NCI-H1105 (cell line): ENCODE measurements at places on chromosomes 2 and 18.

- DNase-seq = peak; percentile 11
Observed at GRCh38 chr2:138829326-138829919, 49.2 kb upstream of the NXPH2 start.

- DNase-seq = no peak
Observed at GRCh38 chr2:49936965-49937364, 782.6 kb upstream of the FSHR start.

DNA sequence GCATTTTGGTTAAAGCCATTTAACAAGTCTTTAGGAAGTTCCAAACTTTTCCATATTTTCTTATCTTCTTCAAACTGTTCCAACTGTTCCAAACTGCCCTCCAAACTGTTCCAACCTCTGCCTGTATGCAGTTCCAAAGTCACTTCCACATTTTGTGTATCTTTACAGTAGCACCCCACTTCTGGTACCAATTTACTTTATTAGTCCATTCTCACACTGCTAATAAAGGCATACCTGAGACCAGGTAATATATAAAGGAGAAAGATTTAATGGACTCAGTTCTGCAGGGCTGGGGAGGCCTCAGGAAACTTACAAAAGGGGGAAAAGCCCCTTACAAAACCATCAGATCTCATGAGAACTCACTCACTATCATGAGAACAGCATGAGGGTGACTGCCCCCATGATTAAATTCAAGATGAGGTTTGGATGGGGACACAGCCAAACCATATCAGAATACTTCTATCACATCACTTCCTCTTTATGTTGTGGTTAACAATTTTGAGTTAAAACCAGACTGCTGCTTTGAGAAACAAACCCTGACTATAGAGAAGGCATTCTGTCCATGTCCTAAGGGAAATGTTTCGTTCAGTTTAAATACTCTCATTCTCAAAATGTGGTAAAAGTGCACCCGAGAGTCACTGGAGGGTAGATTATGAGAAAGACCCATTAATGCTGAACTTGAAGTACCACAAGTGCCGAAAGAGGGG is 11.0 kb downstream of the IL18R1 start:
- no peak for DNase-seq

- DNase-seq = no peak
Observed at GRCh38 chr18:46040747-46041104, 31.3 kb downstream of the PSTPIP2 start.

GRCh38 chr2:216661639-216662375 is 28.6 kb downstream of the IGFBP2 start:
- DNase-seq = no peak

GRCh38 chr2:231522418-231523180 is 7.6 kb downstream of the NMUR1 start:
- DNase-seq = no peak

GRCh38 chr18:12658426-12659138 is 675 bp upstream of the SPIRE1 start:
- DNase-seq = peak; percentile 40

DNA sequence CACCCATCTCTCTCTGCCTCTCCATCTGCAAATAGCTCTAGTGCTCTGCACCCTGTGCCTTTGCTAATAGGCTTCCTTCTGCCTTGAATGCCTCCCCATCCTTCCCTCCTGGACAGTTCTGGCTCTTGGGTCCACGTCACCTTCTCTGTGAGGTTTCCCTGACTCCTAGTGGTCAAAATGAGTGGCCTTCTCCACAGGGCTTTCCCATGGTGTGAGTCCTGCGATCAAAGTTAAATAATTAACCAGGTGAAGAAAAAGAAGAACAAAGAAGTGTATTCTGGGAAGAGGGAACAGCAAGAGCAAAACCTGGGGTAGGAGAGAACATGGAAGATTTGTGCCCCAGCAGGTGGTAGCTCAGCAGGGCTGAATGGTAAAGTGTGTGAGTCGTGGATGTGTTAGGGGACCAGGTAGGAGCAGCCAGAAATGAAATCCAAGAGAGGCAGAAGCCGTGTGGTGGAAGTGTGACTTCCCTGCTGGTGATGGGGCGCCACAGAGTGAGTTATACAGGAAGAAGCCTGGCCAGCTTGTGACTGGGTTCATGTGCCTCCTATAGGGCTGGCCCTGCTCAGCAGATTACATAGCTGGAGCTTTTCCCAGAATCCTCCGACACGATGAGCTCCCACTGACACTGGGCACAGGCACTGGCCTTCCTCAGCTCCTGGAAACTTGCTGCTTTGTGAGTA is 93.8 kb upstream of the LDAH start:
- no peak for DNase-seq

GRCh38 chr2:149613704-149614103 is 26.1 kb upstream of the MMADHC start:
- no peak for DNase-seq

DNA sequence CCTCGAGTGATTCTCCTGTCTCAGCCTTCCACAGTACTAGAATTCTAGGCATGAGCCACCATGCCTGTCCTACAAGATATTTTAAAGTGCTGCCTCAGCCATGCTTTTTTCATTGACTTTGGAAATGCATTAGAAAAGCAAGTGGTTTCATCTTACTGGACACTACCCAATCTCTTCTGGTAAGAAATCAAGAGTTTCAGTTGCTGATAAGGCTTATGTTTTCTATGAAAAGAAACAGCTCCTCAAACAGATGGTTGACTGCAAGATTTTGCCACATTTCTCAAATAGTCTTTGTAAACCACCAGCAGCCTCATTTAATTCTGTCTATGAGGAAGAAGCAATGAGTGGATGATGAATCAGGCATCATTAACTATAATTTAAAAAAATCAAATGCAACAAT is 264.5 kb upstream of the LRP1B start:
- DNase-seq = no peak

- no peak for DNase-seq
Observed at GRCh38 chr2:42973726-42974125, 181.3 kb upstream of the HAAO start.

- DNase-seq = no peak
Observed at GRCh38 chr2:189569295-189569910, 11.2 kb downstream of the SLC40A1 start.

DNA sequence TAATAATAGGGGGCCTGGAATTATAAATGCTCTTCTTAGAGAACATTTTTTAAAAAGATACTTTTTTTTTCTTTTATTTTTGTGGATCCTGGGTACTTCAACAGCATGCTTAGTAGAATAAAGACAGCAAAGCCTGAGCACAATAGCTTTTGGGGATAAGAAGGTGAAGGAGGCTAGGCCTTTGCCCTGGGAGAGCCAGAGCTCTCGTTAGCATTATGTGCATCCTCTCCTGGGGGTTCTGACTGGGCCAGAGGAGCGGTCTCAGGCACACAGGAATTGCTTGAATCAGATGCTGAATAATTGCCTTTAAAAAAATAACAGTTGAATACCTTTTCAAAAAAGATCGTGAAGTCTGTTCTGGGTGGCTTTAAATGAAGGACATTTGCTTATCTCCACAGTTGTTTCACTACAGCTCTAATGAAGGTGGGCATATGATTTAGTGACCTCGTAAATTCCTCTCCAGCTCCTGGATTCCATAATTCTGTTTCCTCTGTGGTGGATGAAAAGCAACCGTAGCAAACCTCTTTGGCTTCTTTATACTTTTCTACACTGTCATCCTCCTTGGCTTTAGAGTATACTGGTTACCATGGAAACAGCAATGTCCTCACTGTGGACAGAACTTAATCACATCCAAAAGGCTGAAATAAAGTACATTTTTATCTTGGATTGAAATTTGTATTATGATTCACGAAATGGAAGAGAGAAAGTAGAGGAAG is 133.8 kb downstream of the MAIP1 start:
- no peak for DNase-seq

DNA sequence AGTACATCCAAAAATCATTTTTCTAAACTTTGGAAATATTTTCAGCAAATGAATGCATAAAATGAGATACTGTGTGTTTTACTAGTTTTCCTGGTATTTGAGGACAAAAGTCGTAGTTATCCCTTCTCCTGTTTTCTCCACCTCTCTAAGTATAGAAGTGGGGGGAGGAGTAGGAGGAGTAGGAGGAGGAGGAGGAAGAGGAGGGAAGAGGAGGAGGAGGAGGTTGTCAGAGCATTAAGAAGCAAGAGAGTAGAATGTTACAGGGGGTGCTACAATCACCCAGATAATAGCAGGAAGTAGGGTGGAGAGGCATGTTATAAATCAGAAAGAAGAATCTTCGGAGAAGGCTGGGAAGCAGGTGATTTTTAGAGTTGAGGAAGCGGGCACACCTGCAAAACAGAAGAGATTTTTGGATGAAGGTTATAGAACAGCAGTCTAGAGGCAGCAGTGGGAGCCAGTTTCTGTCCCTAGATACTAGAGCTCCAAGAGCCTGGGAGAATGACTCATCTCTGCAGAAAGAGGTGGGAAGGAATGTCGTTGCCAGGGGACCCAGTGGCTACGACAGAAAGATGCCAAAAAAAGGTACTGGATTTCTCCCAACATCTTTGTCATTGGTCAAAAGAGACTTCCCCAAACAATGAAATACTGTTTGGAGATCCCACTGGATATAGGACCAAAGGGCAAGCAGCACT is 44.2 kb upstream of the AQP4 start:
- DNase-seq = no peak

DNA sequence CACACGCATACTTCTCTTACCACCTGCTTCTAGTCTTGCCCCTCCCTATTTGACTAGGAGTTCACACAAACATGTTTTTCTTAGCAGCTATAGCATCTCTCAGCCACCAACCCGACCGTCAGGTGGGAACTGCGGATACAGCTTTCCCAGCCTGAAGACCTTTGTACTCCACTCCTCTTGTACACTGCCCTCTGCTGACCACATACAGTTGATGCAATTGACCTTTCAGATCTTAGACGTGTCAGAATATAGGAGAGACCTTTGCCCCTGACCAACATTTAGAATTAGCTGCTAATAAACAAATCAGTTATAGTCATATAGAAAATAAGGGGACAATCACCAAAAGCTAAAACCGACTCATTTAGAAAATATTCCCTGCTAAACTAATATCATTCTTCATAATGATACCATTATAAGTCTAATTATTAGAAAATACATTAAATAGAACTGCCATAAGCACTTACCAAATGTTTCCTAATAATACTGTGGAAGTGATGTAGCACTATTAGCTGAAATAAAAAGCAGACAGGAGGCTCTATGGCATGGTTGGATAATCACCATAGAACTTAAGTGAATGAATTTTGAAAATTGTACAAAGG is 208.4 kb downstream of the RAD51AP2 start:
- DNase-seq = peak; percentile 68

- no peak for DNase-seq
Observed at GRCh38 chr2:134104754-134105153, 149.1 kb upstream of the MGAT5 start.

DNA sequence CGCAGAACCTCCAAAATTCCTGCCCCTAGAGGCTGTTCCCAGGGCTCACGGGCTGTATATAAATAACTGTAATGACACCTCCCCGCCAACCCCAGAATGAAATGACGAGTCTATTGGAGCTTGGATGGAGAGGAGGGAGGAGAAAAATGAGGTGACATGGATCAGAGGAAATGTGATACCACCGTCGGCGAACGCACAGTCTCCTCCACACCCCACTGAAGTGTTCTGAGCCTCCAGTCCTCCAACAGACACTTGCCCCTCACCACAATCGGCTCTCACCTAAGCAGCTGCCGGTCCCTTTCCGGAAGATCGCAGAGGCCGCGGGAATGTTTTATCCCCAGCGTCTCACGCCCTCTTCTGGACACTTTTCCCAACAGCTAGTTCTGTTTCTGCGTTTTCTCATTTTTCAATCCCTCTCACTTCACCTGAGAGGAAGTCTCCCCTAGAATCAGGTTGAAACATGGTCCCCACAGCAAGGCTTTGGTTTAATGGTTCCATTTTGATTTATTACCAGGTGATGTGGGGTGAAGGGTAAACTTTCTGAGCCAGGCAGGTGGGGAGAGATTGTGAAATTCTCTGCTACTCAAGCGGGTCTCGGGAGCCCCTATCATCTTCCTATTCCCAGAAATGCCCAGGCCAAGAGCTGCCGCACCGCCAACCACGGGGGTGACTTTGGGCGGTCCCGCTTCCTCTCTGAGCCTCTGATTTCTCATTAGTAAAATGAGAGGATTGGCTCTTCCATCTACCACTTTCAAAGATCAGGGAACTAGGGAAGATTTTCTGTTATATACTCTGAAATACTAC is 9.1 kb upstream of the MYO5B start:
- DNase-seq = peak; percentile 81

DNA sequence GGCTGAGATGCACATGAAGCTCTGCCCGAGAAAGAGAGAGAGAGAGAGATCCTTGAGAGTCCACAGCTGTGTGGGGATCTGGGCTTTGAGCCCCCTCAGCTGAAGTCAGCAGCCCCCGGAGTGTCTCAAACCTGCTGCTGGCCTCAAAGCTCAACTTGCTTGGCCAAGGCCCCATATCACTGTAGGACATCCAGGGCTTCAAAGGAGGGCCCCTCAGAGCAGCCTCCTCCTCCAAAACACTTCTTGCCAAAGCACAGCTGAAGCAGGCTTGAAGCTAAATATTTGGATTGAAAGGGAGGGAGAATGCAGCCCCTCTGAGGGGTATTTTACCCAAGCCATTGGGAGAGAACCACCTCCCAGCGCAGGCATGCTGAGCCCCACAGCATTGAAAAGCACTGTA is 357.6 kb downstream of the OSR1 start:
- DNase-seq = no peak

- no peak for DNase-seq
Observed at GRCh38 chr18:33665641-33666040, 87.6 kb downstream of the ASXL3 start.

DNA sequence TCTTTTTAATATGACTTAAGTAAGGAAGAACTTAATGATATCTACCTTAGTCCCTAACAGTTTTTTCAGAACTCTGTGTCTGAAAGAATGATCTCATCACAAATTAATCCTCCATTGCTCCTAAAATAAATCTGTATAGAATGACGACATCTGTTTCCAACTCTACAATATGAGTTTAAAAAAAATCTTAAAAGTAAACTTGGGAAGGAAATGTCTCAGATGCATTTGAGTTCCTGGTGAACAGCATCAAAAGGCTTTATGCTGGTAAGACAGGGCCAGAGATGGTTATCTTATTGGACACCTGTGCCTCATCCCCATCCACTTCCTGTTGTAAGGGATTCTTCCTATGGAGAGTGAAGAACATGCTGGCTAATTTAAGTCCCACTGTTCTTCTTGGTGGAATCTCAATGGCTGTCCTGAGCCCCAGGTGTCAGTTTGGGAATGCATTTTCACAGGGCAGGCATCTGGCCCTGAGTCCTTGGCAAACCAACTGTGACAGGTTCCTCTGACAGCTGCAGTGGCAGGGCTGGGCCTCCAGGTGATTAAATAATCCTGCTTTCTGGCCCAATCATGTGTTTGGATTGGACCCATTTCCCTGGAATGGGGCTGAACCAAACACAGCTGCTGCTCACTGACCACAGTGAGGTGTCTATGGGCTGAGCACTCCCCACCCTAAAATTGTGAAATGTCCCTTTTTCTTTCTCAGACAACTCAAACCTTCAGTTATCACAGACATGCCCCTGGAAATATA is 12.9 kb upstream of the NCKAP5 start:
- DNase-seq = no peak

DNA sequence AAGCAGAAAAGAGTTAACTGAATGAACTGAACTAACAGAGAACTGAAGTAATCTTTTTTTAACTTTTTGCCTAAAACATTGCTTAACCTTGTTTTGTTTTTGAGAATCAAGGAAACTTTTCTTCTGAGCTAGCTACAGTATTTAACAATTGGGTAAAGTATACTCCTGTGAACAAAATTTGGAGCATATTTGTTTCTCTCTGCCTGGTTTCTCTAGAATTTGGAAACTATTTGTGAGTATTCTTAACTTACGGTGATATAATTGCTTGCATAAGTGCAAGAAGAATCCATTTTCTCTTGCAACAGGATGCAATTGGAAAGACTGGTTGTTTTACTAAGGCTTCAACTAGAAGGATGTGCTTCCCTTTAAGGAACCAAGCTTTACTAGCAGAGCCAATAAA is 65.9 kb upstream of the FAM98A start:
- no peak for DNase-seq

- DNase-seq = no peak
Observed at GRCh38 chr2:231300020-231300721, 95.3 kb upstream of the B3GNT7 start.
